ENCODE measurements at places on chromosomes 6 and 20. TPM values are rescaled to one million over a fixed set of nuclear protein-coding genes. Genes with fewer than 3 reads are reported as not detected.
A peak's percentile ranks its signal among the peaks of the same experiment; 100 is the strongest.

DPPA5 gene
- total RNA-seq: not detected

DNA sequence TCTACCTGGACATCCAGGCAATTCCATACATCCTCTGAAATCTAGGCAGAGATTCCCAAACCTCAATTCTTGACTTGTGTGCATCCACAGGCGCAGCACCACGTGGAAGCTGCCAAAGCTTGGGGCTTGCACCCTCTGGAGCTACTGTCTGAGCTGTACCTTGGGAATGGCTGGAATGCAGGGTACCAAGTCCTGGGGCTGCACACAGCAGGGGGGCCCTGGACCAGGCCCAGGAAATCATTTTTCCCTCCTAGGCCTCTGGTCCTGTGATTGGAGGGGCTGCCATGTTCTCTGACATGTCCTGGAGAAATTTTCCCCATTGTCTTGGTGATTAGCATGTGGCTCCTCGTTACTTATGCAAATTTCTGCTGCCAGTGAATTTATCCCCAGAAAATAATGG lies 391.9 kb upstream of the CHD6 start:
- DNase-seq: no peak

DNA sequence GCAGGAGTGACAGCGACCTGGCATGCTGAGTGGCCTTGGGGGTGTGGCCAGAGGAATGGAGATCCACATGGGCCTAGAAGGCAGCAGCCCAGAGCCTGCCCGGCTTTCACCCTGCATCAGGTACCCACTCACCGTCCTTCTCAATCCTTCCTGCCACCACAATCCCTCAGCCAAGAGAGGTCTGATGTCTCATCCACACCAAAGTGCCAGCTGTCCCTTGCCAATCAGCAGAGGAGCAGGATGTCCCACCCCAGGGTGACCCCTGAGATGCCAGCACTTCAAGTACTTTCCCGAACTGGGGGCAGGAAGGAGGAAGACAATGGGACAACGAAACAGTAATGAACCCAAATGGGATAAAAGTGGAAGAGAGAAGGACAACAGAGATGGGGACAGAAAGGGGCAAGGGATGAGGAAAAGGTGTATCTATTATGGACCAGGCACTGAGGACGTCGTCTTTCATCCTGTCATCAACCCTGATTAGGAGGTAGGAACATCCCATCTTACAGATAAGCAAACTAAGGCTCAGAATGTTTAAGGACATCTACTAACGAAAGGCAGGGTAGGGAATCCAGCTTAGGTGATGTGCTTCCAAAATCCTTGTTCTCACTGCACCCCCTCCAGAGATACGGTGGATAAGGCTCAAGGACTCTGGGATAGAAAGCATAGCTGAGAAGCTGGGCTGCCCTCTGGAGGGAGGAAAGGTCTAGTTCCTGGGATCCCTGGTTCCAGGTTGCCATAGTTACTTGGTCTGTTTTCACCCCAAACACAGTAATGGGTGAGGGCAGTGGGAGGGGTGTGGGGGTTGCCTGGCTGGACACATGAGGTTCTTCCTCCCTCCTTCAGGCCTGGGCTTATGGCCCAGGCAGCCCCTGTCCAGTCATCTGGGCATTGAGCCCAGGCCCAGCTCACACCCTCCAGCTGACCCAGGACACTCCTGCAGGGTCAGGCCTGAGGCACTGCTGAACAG lies 4.5 kb upstream of the TNXB start:
- peak; percentile 39 for DNase-seq

DNA sequence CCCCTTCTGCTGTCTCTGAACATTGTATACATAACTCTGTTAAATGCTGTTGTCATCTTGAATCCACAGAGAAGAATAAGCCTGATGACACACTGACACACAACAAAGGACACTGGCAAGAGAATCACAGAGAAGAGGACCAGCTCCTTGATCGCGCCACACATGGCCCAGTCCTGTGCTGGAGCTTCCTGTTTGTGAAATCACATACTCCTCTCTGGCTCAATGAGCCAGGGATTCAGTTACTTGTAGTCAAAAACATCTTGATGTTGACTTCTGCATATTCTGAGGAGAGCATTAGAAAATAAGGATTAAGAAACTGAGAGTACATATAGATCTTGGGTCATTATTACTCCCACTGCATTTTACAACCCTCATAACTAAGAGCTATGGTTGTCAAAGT lies 100.1 kb downstream of the EPB41L2 start:
- no peak for DNase-seq

- no peak for DNase-seq
Measured at GRCh38 chr6:15152700-15153099, 93.2 kb upstream of the JARID2 start.

DNA sequence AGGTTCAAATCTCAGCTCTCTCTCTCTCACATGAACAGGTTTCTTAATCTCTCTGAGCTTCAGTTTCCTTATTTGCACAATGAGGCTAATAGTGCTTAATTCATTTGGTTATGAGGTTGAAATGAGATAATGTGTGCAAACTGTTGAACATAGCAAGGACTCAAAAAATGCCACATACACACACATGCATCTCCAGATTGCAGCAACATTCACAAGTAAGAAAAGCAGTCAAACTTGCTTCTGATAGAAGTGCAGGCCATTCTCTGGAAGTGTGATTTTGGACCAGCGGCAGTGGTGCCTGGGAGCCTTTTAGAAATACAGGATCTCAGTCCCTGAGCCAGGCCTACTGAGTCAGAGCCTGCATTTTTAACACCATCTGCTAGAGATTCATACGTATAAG lies 25.7 kb downstream of the GSTA4 start:
- no peak for DNase-seq

ENPP4 gene
- 1.5 TPM for total RNA-seq

DNA sequence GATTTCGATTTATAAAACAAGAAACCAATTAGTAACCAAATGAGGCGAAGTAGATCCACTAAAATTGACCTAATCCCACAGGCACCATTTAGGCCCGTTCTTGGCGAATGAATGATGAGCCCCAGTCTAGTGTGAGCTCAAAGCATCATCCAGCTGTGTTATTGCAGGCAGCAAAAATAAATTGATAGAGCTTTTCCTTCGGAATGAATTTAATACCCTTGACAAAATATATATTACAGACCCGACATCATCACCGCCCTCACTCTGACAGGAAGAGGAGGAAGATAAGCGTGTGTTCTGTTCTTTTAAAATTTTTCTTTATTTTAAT lies 7.8 kb downstream of the SIM1 start:
- no peak for DNase-seq

DNA sequence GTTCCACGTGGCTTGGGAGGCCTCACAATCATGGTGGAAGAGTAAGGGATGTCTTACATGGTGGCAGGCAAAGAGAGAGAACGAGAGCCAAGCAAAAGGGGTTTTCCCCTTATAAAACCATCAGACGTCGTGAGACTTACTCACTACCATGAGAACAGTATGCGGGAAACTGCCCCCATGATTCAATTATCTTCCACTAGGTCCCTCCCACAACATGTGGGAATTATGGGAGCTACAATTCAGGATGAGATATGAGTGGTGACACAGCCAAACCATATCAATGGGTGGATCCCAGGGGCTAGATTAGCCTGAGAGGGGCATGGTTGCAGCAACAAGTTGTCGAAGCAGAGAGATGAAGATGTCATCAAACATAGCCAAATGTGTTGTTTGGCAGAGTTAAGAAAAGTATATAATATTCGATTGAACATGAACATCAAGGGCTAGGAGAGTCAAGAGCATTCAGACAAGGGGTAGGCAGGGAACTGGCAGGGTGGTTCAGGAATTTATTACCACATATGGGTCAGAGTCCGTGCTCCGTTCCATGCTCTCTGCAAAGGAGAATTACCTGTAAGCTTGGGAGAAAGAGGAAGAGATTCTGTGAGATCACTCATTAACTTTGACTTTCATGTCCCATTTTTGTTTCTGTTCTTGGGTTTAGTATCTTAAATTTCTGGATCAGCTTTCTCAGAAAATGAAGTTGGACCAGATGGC lies 98.8 kb downstream of the CCDC170 start:
- no peak for DNase-seq

DNA sequence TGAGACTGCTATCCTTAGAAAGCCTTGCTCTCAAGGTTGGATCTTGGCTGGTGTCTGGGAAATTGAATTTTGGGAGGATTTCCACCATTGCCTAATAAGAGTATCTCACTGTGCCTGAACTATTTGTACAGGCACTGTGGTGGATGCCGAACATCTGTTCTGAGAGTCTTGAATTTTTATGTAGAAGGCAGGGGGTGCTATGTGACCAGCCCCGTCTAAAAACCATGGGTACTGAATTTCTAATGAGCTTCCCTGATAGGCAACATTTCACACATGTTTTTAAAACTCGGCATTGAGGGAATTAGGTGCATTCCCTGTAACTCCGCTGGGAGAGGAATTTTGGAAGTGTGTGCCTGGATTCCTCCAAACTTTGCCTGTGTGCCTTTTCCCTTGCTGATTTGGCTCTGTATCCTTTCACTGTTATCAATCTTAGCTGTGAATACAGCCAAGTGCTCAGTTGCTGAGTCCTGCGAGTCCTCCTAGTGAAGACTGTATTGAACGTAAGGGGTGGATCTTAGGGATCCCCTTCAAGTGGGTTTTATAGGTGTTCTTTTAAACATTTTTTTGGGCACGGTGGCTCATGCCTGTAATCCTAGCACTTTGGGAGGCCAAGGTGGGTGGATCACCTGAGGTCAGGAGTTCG lies 27.6 kb upstream of the SCAF8 start:
- no peak for DNase-seq

HS3ST5 gene
- not detected for total RNA-seq

GRCh38 chr6:1868561-1869261 lies 259.0 kb downstream of the FOXC1 start:
- DNase-seq: no peak

ACSS1 gene
- 0.10 TPM for total RNA-seq

DNA sequence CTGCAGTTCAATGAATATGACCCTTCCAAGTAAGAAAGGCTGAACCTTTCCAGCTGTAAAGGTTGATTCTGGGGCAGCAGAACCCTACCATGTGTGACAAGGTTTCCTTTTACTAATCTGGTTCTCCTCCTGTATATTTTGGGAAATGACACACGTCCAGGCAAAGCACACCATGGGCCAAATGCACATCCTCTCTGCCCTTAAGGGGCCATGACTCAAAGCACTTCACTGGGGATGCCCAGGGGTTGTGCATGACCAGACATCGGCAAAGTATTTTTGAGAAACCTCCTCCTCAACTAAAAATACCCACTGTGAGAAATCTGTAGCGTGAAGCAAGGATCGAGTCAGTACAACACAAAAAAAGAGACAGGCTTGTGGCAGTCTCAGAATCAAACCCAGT lies 174.7 kb downstream of the BACH2 start:
- DNase-seq: no peak

DNA sequence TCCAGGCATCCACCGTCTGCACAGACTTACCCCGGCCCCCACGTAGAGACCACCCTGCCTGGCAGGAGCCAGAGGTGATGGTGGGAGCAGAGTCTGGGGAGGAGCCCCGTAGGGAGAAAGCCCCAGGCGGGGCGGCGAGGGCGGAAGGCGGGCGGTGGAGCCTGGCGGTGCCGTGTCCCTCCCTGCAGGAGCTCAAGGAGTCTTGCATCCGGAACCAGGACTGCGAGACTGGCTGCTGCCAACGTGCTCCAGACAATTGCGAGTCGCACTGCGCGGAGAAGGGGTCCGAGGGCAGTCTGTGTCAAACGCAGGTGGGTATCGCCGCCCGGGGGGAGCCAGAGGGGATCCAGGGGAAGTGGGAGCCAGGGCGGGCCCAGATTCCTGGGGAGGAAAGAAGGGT lies 6.0 kb downstream of the CLPSL1 start:
- no peak for DNase-seq

DNA sequence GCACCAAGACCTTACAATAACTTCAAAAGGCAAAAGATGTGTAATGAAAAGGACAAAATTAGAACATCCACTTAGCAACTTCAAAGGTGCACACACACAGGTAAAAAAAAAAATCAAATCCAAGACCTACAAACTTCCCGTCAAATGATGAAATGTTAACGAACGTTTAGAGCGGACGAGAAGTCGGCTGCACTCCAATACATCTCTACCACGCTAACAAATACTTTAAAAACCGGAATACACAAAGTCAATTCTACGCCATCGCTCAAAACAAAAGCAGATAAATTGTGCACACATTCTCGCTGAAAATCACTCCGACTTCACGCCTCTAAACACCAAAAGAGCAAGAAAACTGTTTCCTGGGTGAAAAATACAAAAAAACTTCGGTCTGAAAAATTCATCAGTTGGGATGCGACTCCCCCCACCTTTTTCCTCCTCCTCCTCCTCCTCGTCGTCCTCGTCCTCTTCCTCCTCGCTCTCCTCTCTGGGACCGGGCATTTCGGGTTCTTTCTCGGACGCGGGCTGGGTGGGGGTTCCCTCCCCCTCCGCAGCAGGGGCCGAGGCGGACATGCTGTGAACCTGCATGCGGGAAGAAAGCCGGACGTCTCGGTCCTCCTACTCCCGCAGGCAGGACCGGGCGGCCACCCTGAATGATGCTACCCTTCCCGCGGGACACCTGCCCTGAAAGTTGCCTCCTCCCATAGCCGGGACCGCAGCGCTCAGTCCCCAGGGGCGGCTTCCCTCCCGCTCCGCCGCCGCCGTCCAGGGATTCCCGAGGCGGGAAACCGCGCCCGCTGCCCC lies 712 bp downstream of the DEK start:
- no peak for DNase-seq

FAM50B gene
- total RNA-seq: 3.2 TPM

HEY2 gene
- total RNA-seq: not detected

DNA sequence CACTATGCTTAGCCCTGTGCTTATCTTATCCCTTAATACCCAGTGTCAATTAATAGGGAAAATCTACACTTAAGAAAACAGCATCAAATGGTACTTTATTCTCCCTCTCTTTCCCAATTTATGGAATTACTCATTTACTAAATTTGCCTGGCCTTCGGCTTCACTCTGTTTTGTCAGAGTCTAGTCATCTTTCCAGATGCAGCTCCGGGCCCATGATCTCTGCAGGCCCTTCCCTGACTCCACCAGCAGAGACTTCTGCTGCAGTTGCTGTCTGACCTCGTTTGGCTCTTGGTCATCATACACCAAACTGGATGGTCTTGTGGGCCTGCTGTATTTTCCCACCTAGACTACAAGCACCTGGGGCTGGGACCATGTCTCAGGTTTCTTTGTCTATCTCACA lies 27.4 kb downstream of the MRS2 start:
- no peak for DNase-seq

DNA sequence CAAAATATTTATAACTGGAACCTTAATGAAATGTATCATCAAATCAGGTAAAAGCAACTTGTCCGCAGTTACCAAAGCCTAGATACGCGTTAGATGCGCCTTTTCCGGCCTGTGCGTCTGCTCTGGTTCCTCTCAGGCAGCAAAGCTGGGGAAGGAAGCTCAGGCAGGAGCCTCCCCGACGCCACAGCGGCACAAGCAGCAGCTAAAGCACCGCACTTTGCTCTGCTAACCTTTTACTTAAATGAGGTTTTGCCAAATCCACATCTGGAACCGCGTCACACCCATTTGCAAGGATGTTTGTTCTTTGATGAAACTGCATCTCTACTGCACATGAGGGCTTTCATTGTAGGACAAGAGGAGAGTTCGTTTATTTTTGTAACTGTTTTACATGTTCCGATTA lies 36.8 kb downstream of the THBS2 start:
- no peak for DNase-seq
